Dermis blood vessel endothelial cell (primary cell): ENCODE measurements at places on chromosomes 12 and 14. TPM values are rescaled to one million over a fixed set of nuclear protein-coding genes. Genes with fewer than 3 reads are reported as not detected.

KRT79 gene
- not detected in 2 replicates for total RNA-seq

LRTM2 gene
- not detected in 2 replicates for total RNA-seq

ADGRD1 gene
- total RNA-seq = 0.17 and 0.33 TPM in 2 replicates

CABP1 gene
- total RNA-seq = 0.17 TPM in 1 of 2 replicates, not detected in the other

GCH1 gene
- 10.4 and 13.4 TPM in 2 replicates for total RNA-seq

CLSTN3 gene
- total RNA-seq = 35.2 and 42.0 TPM in 2 replicates

RPS6KL1 gene
- 10.4 and 12.4 TPM in 2 replicates for total RNA-seq

ZFHX2 gene
- total RNA-seq = 0.17 and 0.23 TPM in 2 replicates

SLCO1A2 gene
- total RNA-seq = 0.17 TPM in 1 of 2 replicates, not detected in the other

ABHD12B gene
- not detected in 2 replicates for total RNA-seq

DDHD1 gene
- 10.7 and 13.4 TPM in 2 replicates for total RNA-seq

HOXC10 gene
- total RNA-seq = 0.28 and 0.85 TPM in 2 replicates

NAB2 gene
- total RNA-seq = 9.6 and 26.9 TPM in 2 replicates

B4GALNT3 gene
- 0.05 TPM in 1 of 2 replicates, not detected in the other for total RNA-seq

TAS2R9 gene
- not detected in 2 replicates for total RNA-seq

IL22 gene
- total RNA-seq = not detected in 2 replicates

KLRC1 gene
- not detected in 2 replicates for total RNA-seq

NOS1 gene
- not detected in 2 replicates for total RNA-seq

FAM181A gene
- not detected in 2 replicates for total RNA-seq

PCED1B gene
- 0.19 and 0.51 TPM in 2 replicates for total RNA-seq

LBHD2 gene
- not detected in 2 replicates for total RNA-seq

RECQL gene
- 130 and 164 TPM in 2 replicates for total RNA-seq
